ENCODE measurements at places on chromosomes 2 and 18.

DNA sequence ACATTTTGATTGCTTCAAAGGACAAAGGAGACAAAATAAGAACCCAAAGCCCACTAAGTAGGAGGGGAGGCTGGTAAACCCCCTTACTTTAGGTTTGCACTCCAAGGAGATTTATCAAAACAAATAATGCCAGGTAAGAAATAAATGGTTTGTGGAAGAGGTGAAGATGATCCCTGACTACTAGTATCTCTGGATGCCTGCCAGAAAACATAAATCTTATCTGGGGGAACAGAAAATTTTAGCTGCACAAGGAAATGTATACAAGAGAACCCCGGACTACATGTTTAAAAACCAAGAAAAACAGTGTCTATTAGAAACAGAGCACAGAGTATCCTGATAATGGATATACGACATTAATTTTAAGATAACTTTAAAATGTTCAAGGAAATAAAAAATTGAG is 114.1 kb downstream of the TRABD2A start:
- no peak for DNase-seq

GRCh38 chr2:226705133-226705886 is 94.3 kb downstream of the IRS1 start:
- no peak for DNase-seq

GRCh38 chr2:85485815-85486214 is 53.2 kb upstream of the MAT2A start:
- no peak for DNase-seq

GRCh38 chr2:151817929-151818328 is 10.3 kb downstream of the ARL5A start:
- no peak for DNase-seq

DNA sequence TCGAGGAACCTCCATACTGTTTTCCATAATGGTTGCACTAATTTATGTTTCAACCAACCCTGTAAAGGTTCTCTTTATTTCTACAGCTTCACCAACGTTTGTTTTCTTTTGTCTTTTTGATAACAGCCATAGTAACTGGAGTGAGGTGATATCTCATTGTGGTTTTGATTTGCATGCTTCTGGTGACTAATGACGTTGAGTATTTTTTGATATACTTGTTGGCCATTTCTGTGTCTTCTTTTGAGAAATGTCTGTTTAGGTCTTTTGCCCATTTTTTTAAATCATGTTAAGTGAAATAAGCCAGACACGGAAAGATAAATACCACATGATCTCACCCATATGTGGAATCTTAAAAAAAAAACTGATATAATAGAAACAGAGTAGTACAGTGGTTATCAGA is 74.8 kb upstream of the SMIM21 start:
- no peak for DNase-seq

DNA sequence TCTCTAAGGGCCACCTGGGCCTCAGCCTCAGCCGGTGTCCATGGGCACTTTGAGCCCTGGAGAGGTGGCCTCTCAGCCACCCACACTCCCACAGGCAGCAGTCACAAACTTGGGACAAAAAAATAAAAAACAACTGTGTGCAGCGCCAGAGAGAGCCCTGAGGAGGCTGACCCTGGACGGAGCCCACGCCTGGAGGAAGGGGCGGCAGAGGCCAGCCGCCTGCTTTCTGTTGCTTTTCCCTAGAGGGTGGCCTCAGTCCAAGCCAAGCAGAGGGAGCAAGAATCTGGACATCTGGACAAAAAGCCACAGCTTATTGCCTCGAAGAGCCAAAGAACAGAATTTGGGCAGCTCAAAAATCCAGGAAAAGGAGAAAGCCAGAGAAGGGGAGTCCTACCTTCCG is 43.3 kb upstream of the LDLRAD4 start:
- no peak for DNase-seq

GRCh38 chr2:44218771-44219170 is 50.1 kb downstream of the PPM1B start:
- DNase-seq: no peak

DNA sequence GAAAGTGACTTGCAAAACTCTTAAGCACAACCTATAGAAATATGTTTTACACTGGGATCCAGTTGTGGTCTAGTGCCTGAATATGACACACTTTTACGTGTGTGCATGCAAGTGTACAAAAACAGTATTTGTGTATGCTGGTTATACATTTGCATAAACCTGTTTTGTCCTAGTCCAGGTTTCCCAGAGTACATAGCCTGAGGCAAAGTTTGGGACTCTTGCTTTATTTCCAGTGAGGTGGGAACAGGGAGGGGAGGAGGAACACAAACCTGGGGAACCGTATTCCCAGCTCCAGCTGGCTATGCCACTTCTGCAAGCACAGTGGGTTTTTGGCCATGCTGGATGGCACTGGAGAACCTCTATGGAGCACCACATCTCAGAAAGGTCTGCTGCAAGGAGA is 481.1 kb upstream of the HS6ST1 start:
- no peak for DNase-seq

DNA sequence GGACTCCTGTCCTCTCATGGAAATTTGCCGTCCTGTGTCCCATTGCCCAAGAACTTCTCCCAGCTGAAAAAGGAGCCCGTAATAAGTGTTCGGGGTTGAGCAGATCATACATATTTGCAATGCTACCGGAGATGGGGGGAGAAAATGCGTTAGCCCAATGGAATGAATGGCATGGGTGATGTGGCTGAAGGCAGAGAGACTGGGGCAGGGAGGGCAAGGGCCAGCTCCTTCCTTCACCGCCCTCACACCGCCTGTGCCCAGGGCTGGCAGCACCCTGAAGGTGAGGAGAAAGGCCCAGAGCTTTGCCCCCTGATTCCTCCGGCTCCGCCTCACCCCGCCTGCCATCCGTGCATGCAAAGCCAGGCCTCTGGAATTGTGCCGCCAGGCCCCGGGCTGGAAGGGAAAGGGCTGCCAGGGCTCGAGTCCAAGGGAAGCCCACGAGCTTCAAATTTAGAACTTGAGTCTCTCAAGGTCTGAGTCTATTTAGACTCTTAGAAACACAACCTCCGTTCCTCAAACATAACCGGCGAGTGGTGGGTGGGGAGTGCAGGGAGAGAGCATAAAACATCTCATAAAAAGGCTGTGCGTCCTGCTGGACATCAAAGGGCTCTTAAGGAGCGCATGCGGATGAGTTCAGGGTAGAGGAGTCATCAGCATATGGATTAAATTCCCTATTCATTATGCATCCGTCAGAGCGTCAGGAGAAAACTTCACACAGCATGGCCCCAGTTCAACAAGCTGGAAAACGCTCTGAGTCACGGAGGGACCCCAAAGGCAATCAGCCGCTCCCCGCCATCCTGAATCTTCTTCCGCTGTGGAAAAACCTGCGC is 121.7 kb upstream of the GLI2 start:
- no peak for DNase-seq

- no peak for DNase-seq
Measured at GRCh38 chr2:154697418-154698252, 860 bp upstream of the KCNJ3 start.

GRCh38 chr2:119367472-119368099 is 809 bp downstream of the DBI start:
- peak; percentile 75 for DNase-seq

- DNase-seq: no peak
Measured at GRCh38 chr18:51884039-51884438, 456.0 kb upstream of the DCC start.

All from Karpas-422 (cell line).